ENCODE measurements at places on chromosomes 5 and 9.
A peak's percentile ranks its signal among the peaks of the same experiment; 100 is the strongest.

DNA sequence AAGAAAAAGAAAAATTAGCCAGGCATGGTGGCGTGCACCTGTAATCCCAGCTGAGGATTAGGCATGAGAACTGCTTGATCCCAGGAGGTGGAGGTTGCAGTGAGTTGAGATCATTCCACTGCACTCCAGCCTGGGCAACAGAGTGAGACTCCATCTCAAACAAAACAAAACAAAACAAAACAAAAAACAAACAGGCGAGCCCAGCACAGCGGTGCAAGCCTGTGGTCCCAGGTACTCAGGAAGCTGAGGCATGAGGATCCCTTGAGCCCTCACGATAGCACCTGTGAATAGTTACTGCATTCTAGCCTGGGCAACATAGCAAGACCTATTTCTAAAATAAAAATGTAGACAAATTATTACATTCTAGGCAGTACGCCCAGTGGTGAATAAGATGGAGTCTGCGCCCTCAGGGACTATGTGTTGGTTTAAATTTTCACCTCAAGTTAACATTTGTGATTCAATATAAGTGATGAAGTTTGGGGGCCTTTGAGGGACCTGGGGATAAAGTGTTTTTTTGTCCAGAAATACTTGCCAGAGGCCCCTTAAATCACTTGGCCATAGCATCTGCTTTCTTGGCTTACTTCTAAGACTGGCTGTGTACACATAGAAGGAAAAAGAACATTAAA, 3.4 kb upstream of the GAPVD1 start:
- no peak for DNase-seq

GRCh38 chr9:117276444-117276843, 138.4 kb downstream of the ASTN2 start:
- no peak for DNase-seq

DNA sequence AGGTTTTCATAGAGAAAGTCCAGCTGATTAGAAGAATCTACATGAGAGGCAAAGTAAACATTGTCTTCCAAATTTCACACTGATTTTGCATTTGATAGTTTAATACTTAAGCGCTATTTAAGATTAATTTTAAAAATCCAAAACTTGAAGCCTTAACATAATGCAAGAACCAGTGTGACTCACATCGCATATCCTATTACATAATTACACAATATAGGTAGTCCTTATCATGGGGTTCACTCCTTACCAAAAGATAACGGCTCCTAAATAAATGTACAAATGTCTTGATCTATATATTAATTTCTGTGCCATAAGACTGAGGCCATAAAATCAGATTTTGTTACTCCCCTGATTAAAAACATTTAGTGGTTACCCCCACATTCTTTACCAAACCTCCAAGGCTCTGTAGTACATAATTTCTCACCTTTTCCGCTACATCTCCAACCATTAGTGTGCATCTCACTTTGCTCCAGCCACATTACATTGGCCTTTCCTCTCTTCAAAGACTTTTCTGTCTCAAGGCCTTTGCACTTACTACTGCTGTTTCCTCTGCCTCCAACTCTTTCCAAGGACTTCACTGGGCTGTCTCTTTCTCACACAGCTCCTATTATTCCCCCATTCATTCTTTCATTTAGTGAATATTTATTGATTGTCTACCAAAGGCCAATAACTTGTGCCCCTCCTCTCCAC, 1.0 kb downstream of the RIOK2 start:
- DNase-seq: no peak

- DNase-seq: peak; percentile 65
Measured at GRCh38 chr5:1666812-1667588, 132.6 kb downstream of the MRPL36 start.

DNA sequence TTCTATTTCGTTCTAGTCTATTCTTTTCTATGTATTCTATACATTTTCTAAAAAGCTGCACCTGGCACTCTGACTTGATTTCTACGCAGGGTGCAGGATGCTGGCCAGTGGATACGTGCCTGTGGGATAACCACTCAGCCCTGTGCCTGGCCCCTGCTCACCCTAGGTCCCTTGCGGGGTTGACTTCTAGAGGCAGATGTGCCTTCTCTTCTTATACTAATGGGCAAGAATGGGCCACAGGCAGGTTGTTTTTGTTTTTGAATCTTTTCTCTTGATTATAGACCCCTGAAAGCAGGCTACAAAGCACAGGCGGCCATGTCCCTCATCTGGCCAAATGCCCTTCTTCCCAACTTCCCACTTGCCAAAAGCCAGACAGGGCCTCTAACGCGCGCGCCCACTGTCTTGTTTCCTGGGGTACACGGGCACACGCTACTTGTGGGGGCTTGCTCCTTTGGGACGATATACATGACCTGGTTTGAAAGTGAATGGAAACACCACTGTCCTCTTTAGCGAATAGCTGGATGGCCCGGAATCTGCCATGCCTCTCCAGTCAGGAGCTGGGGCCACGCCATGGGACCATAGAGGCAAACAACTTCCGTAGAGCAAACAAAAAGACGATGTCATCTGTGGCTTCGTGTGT, 162.7 kb upstream of the IRX2 start:
- DNase-seq: no peak

DNA sequence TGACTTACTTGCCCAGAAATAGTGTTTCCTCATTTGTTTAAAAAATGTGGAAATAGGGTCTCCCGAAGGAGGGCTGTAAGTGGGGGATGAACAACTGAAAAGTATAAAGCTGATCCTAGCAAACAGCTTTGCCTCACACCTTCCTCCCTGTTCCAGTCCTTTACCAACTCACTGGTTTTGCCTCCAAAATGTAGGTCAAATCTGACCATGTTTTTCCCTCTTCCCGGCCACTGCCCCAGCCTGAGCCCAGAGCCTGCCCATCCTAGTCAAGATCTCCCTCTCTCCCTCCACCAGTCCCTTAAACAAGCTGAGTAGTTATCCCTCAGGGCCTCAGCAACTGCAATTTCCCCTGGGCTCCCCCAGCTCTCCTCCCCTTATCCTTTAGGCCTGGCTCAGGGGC, 82.4 kb upstream of the FBXW11 start:
- DNase-seq: peak; percentile 6

DNA sequence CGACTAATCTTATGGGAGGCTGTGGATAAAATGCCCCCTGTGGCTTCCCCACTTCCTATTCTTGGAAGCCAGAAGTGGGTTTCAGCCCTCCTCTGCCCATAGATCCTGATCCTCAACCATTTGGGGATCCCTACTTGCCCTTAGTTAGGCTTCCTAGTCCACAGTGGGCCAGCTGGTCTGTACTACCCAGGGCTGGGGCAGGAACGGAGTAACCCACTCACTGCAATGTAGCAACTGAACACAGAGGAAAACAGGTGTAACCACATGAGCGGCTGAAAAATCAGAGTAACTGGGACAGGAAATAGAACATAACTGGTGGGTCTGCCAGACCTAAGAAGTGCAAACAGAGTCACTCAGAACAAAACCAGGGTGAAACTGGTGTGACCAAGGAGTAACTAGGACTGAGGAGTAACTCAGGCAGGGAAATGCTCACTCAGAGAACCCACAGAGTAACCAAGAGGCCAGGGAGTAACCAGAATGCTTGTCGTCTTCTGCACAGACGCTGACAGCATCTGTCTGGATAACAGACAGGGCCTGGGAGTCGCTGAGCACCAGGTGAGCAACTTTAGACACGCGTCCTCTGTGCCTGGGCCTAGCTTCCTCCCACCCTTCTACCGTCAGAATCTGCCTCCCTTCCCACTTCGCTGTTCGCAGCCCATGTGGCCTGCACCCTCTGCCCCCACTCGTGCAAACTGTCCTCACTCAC, 1.0 kb downstream of the AQP3 start:
- no peak for DNase-seq

DNA sequence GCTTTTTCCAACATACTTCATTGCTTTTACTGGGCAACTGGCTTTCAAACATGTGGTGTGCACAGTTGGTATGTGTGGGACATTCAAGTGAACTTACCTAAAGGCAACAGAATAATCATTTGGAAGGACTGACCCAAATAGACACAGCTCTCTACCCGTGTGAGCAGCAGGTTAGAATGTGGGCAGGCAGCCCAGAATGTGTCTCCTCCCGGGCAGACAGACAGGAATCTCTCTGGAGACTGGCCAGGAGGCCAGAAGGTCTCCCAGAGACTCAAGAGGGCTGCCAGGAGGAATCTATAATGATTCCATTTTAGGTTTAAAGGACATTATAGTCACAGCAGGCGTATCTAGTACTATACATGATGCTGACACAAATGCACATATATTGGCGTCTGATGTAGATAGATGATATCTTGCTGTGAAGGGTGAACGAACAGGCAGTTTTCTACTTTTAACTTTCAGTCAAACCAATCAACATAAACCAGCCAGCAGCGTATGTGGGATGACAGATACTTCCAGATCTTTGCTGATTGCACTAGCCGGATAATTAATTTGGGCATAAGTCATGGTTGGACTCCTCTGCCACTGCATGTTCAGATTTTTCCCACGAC, 297.4 kb upstream of the ZNF608 start:
- DNase-seq: peak; percentile 96

GRCh38 chr9:23658376-23659258, 167.4 kb downstream of the ELAVL2 start:
- no peak for DNase-seq

- no peak for DNase-seq
Measured at GRCh38 chr9:18793122-18793521, 239.9 kb downstream of the SAXO1 start.

GRCh38 chr5:84383816-84384603, 670 bp downstream of the EDIL3 start:
- DNase-seq: peak; percentile 54

- DNase-seq: no peak
Measured at GRCh38 chr9:129263836-129264235, 85.8 kb upstream of the IER5L start.

GRCh38 chr5:172821340-172821985, 12.6 kb upstream of the ERGIC1 start:
- DNase-seq: no peak

- no peak for DNase-seq
Measured at GRCh38 chr9:109052416-109052815, 39.1 kb upstream of the CTNNAL1 start.

DNA sequence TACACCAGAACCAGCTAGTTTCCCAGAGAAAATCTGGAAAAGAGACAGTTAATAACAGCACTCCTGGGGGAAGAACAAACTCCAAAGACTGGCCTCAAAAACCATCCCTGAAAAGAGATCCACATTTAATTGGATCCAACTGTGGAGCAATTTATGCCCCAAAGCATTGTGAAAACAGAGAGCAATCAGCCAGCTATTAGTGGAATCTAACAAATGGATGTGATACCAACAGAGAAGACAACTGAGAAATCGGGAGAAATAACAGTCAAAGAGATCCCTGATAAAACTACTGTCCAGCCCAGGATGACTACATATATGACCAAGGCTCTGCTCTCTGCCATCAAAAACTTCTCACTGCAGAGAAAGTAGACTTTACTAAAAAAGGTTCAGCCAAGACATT, 40.5 kb upstream of the TRIO start:
- no peak for DNase-seq

GRCh38 chr9:76521244-76521681, 62.3 kb downstream of the GCNT1 start:
- DNase-seq: no peak

- no peak for DNase-seq
Measured at GRCh38 chr9:89564346-89564878, 40.4 kb upstream of the GADD45G start.

- no peak for DNase-seq
Measured at GRCh38 chr5:1051366-1051720, 42.7 kb downstream of the NKD2 start.

DNA sequence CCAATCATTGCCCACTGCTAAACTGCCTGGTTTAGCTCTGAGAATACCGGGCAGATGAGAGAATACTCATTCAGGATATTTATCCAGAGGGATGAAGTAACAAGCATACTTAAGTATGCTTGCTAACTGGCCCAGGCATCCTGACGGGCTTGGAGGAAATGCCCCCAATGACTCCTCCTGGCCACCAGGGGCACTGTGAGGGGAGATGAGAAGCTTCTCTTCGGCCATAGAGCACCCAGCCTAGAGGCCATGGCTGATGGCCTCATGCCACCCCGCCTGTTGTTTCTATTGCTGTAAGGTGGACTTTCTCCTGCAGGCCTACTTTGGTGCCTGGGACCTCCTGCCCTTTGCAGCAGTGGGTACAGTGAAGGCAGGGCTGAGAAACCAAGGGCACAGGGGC, 134.5 kb upstream of the FSTL4 start:
- DNase-seq: no peak

DNA sequence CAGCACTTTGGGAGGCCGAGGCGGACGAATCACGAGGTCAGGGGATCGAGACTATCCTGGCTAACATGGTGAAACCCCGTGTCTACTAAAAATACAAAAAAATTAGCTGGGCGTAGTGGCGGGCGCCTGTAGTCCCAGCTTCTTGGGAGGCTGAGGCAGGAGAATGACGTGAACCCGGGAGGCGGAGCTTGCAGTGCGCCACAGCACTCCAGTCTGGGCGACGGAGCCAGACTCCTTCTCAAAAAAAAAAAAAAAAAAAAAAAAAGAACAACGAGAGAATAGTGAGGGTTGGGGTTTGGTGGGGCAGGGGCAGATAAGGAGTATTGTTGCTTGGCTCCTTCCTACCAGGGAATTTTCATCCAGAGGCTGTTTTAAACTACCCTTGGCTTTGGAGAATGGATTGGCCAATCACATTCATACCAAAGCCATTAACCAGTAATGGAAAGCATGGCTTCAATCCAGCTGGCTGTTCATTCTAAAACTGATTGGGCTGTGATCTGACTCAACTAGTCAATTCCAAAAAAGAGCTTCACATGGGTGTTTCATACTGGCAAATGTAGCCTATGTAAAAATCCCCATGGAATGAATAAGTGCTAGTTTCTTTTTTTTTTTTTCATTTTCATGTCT, 64.4 kb downstream of the PLCXD3 start:
- no peak for DNase-seq

DNA sequence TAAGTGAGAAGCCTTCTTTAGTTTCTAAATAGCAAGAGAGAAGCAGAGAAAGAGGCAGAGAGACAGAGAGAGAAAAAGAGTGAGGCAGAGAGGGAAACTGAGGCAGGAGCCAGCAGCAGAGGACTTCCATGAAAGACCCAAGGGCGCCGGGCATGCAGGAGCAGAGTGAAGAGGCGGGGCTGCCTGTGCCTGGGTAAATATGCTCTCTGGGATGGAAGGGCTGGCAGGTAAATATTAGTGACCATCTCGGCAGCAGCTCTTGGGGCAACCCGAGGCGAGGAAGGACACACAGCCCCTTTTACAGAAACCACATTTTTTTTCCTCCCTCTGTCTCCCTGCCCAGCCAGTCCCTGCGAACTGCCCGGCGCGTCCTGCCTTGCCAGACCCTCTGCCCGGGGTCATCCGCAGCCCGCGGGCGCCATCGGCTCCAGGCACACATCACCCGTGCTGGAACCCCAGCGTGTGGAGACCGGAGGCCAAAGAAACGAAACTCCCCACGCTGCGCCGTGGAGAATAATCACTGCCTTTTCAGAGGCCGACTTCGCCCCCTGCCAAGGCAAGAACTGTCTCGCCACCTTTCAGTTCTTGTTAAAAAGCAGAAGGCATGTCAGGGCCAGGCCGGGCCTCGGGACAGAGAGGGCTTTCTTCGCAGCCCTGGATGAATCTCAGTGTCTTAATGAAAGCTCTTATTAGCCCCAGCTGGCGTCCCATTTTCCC, 61.3 kb downstream of the BOD1 start:
- no peak for DNase-seq

- no peak for DNase-seq
Measured at GRCh38 chr5:172887692-172888091, 53.6 kb downstream of the ERGIC1 start.

GRCh38 chr5:179348843-179349242, 3.6 kb upstream of the ADAMTS2 start:
- DNase-seq: peak; percentile 49
